ENCODE measurements at places on chromosomes 2 and 18.

- no peak for DNase-seq
Measured at GRCh38 chr18:76230791-76231190, 264.3 kb downstream of the ZNF516 start.

- peak; percentile 27 for DNase-seq
Measured at GRCh38 chr2:126634273-126634861, 21.6 kb upstream of the GYPC start.

DNA sequence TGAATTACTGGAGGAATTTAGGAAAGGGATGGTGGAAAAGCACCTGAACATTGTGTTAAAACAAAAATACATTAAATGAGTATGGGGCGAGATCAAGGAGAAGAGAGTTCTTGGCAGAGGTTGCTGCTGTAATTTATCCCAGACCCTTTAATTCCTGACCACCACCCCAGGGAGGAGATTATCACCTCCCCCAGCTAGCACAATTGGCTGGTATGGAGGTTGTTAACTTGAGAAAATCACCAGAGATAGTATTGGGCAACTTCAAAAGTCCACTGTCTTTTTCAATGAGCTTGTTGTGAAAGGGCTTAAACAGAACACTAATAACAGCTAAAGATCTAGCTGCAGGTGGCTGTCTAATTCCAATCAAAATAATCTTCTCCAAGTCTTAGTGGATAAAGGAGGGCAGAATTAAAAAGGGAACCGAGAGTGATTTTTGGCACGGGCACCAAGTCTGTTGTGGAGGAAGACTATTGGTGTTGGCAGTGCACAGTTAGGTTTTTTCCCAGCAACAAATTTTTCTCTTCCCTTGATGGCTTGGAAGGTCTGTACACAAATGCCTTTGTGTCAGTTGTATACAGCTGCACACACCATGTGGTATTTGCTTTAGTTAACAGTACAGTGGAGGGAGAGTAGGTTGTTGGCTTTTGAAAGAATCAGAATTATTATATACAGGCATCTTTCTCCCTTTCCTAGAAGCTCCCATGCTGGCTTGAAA, 289.5 kb downstream of the SLC4A3 start:
- DNase-seq: no peak

GRCh38 chr18:3449512-3450011, 410 bp upstream of the TGIF1 start:
- peak; percentile 62 for DNase-seq

- no peak for DNase-seq
Measured at GRCh38 chr2:216486708-216487107, 11.9 kb upstream of the RPL37A start.

- no peak for DNase-seq
Measured at GRCh38 chr2:190350371-190350770, 7.0 kb downstream of the INPP1 start.

DNA sequence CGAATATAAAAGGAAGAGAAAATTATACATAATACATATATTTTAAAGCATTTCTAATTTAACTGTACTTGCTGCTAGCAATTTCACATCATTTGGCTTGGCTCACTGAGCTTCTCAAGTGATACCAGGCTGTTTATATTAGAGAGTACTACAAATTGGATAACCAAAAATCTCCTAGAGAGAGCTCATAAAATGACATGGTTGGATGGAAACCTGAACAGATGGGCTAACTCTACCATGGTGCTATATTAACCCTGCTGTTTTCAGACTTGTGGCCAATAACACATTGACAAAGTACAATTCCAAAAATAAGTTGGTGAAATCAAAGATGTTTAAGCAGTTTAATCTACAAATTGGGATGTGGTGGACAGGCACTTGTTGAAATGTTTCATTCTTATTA, 364.4 kb upstream of the GCFC2 start:
- DNase-seq: no peak

- DNase-seq: peak; percentile 44
Measured at GRCh38 chr18:74264303-74265020, 27.3 kb downstream of the CYB5A start.

DNA sequence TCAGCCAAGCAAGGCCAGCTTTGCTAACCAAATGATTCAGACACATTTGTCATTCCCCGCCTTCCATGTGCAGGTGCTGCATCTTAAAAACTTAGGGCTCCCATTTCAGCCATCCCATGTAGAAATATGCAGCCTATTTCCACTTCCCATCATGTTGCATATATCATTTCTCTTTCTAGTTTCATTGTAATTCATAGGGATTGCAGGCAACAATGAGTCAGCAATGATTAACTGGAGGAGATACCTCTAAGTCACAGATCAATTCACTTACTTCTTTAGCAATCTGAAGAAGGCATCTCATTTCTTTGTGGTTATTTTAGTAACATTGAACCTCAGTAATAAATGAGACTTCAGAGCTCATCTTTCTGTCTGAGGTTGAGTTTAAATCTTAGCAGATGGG, 276.1 kb upstream of the PKDCC start:
- DNase-seq: no peak

- DNase-seq: peak; percentile 48
Measured at GRCh38 chr2:23404426-23404825, 19.4 kb downstream of the KLHL29 start.

DNA sequence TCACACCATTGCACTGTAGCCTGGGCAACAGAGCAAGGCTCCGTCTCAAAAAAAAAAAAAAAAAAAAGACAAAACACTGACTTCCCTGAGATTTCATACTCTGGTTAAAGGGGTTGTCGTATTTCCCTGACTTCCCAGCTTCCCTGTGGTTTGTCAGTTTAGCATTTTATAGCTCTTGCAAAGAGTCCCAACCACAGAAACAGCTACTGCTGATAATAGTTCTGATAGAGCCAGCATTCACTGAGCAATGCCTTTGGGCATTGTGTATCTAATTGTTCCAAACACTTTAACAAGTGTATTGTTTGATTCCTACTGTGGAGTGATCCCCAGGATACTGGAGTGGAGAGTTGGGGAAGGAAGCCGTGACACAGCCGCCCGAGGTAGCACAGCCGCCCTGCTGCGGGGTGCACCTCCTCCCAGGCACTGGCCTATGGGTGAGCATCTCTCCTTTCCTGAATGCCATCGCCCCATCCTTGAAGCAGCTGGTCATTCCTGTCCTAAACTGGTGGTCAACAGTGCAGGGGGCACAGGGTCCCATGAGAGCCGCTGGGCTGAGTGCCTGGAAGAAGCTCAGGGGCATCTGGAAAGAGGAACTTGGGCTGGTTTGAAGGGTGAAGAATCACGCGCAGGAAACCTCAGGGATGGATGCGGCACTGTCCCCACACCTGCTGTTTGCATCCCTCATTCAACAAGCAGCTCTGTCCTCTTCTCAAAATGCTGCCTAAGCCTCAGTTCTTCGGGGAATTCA, 81.0 kb upstream of the TMEM18 start:
- no peak for DNase-seq

- peak; percentile 78 for DNase-seq
Measured at GRCh38 chr2:73172963-73173362, 29.4 kb upstream of the NOTO start.

GRCh38 chr2:8080063-8080462, 601.8 kb upstream of the ID2 start:
- no peak for DNase-seq

DNA sequence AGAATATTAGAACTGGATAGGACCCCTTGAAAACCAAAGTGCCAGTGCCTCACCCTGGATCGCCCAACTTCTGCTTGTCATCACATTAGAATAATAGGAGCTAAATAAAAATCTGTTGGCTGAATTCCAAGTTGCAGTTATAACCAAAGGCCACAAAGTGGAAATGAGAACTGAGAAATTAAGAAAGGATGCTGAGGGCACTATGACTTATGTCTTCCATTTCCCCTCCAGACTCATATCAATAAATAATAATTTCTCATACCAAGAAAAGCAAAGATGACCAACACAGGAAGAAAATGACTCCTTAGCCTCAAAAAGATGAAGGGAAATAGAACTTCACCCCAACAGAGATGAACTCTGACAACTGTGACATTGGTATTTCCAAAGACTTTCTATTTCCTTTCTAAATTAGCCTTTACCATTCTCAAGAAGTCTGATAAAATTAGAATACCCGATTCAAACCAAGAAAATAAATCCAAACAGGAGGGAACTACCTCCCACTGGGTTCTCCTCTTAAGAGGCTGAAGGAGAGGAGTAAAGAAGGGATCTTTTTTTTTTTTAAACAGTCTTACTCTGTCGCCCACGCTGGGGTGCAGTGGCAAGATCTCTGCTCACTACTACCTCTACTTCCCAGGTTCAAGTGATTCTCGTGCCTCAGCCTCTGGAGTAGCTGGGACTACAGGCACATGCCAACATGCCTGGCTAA, 46.5 kb upstream of the EPG5 start:
- DNase-seq: peak; percentile 20

DNA sequence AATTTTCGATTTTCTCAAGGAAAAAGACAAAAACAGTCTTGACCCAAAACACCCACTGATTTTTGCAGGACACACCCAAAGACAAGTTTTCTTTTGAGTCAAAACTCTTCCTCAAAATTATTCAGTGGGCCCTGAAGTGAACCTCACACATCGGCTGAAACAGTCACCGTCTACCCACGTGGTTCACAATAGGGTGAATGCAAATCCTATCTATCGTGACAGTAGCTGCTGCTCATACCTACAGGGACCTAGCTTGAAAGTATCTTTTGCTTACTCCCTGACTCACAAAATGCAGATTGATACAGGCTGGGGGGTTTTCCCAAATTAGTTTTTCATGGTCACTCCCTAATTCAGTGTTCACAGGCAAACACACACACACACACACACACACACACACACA, 10.7 kb upstream of the CD226 start:
- DNase-seq: peak; percentile 50

GRCh38 chr2:5190023-5190422, 502.2 kb upstream of the SOX11 start:
- no peak for DNase-seq

- DNase-seq: no peak
Measured at GRCh38 chr2:191556463-191556862, 121.5 kb upstream of the NABP1 start.

DNA sequence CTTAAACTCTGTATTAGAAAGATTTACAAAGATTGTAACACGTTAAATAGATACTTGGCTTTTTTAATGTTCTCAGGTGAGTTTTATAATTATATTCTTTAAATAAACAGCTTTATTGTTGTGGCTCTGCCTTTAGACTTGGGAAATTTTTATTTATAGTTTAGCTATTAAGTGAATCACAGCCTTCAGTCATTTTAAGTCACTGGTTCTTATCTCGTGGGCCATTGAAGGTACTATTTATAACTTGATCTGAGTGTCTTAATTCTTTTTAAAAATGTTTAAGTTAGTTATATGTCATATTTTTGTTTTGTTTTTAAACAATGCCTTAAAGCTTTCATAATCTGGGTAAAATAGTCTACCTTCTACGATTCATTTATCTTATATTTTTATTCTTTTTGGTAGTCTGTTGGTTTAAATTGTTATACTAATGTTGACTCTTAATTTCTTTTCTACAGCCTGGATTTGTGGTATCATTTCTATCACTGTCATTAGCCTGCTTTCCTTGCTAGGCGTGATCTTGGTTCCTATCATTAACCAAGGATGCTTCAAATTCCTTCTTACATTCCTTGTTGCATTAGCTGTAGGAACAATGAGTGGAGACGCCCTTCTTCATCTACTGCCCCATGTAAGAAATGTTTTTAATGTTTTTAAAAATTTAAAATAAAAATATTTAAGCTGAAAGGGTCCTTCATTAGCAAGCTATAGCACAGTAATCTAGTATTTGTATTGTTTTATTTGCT, 49.3 kb downstream of the SLC39A10 start:
- no peak for DNase-seq

DNA sequence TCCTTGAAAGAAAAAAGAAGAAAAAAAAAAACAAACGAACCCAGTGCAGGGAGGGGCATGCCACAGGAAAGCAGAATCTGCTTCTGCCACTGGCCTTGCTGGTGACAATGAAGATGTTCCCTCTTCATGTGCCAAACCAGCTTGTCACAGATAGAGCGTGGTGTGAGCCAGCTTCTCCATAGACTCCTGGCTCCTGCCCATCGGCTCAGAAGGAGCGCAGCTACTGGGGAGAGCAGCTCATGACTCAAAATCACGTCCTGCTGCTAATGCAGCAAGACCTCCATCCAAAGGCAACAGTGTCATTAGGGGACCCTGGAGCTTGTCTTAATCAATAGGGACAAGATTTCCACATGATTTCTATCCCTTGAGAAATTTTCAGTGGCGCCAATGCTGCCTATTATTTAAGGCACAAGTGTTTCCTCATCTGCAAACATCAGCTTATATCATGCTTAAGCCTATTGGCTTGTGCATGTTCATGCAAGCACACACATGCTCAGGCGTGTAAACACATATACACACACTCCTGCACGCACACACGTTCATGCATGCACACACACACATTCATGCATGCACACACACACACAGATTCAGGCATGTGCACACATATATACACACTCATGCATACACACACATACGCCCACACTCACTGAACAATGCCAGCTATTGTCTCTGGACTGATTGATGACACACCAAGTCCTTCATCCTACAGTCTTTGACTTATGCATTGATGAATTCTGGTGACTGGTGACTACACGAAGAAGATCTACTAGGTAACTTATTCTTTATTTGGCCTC, 682.0 kb upstream of the ID2 start:
- no peak for DNase-seq

- DNase-seq: no peak
Measured at GRCh38 chr2:54949431-54949830, 100.8 kb downstream of the RTN4 start.

- DNase-seq: no peak
Measured at GRCh38 chr2:65361623-65362022, 70.8 kb downstream of the SPRED2 start.

DNA sequence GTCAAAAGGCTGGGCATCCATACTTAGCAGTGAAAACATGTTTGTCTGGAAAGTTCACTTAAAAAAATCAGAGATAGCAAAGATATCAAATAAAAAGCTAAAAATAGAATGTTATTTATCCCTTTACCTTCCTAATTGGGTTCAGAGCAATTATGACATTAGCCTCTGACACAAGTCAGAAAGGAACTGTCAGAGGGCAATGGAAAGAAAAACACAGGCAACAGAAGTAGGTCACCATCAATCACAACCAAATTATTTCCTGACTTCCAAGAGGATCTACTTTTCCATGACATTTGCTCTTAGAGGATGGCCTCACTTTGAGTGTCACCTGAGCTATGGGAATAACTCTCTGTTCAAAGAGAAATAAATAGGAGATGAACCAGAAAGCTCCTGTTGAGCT, 27.5 kb downstream of the MYOM1 start:
- DNase-seq: no peak

DNA sequence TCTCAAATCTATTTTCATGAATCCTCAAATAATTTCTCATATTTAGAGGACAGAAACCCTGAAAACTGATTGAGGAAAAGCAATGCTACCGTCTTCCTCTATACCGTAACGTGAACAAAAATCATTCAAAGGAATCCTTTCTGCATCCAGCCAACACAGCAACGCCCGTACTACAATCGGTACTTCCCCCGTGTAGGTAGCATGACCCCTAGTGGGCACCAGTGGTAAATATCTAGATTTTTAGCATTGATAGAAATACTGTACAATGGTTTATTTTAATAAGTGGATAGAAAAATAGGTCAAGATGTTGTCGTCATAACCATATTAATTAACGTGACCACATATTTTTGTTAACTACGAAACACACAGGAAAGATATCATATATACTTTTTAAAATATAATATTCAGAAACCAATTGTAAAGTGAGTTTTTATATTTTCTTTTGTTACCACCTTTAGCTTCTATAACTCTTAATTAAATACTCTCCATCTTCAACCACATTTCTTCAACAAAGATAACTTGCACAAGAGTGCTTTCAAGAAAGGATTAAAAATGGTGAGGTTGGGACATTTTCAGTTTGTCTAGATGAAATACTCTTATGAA, 194.1 kb downstream of the SS18 start:
- peak; percentile 48 for DNase-seq

GRCh38 chr2:111032721-111033429, 87.8 kb upstream of the BCL2L11 start:
- DNase-seq: no peak
